ENCODE measurements at places on chromosomes 7 and 10.

GRCh38 chr10:50636618-50637579, 13.1 kb upstream of the SGMS1 start:
- DNase-seq, result no peak

- DNase-seq, result no peak
Measured at GRCh38 chr10:11677480-11677879, 64.7 kb upstream of the ECHDC3 start.

DNA sequence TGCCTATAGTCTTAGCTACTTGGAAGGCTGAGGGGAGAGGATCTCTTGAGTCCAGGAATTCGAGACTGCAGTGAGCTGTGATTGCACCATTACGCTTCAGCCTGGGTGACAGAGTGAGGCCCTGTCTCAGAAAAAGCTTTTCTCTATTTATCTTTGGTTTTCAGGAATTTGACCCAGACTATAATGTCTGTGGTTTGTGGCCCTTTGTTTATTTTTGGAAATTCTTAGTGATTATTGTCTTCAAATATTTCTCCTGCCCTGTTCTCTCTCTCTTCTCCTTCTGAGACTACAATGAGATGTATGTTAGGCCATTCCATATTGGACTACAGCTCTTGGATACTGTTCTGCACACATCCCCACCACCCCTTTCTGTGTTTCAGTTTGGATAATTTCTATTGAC, 4.7 kb downstream of the MUC12 start:
- DNase-seq, result no peak

DNA sequence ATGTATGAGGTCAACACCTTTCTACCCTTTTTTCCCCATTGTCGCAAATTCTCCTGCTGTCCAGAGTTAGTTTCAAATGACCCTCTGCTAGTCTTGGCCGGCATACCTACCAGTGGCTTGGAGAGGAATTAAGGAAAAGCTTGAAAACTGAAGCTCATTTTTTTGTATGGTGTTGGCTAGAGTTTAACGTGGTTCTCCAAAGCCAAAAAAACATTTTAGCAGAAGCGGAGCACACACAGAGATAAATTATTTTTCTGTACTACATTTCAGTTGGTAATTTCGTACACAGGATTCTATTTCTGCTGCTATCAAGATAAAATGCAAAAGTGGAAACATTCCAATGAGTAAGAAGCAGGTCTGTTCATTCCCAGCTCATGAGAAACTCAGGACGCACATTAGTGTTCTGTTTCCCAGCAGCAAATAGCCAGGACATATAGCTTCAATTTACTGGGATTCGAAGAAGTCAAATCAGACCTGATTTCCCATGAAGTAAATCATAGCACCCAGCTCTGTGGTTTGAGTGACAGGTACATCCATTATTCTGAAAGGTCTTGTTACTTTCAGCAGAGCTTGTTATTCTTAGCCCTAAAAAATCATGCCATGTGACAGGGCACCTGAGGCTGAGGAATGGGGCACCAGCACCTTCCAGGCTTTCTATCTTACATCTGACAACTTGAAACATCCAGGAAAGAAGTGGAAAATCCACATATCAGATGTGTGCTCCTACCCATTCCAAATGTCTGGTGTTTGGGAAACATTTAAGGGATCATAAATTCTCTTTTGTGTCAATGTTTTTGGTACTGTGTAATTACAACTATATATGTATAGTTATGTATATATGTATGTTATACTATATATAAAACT, 215.9 kb upstream of the C7orf33 start:
- DNase-seq, result no peak

GRCh38 chr7:2637505-2638223, 5.9 kb downstream of the TTYH3 start:
- no peak for DNase-seq

DNA sequence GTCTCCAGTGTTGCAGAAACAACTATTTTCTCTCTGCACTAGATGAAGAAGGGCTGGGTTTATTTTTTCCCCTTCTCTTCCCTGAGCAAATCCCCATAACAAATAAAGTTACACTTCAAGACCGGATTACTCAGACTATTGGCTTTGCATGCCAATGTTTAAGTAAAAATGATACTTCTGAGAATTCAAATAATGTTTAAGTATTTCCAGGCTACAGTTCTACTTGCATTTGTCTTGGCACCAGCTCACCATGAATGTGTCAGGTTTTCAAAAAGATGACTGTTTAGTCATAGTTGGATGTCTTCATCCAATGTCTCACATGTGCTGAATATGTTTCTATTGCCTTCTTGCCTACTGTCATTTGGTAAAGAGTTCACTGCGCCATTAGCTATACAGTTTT, 912.6 kb downstream of the GATA3 start:
- no peak for DNase-seq

DNA sequence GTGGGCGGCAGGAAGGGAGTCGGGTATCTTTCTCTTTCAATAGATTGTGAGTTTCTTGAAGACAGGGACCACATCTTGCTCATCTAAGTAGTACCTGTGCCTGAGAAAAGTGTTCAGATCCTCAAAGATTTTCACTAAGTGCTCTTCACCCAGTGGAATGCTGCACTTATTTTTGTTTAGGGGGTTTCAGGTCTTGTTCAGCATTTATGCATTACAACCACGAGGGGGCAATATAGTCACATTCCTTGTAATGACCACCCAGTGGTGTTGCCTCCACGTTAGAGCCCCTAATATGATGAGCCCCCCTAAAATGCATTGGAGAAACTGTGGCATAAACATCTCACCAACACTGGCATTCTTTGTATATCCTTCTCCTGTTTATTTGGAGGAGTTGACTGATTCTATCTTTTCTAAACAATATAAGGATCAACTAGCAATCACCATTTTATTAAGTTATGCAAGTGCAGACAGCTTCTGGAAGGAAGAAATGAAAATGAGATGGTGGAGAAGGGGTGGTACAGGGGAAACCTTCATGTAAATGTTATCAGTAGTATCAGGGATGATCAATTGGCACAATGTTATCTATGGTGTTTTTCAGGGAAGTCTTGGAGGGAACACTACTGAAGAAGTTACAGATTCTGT, 3.1 kb upstream of the PAPSS2 start:
- no peak for DNase-seq

- no peak for DNase-seq
Measured at GRCh38 chr7:141200191-141201108, 126.6 kb downstream of the TMEM178B start.

GRCh38 chr10:100830728-100831111, 82.0 kb upstream of the SLF2 start:
- DNase-seq, result no peak

GRCh38 chr7:39413636-39414223, 152.5 kb upstream of the YAE1 start:
- DNase-seq, result no peak

- peak; percentile 23 for DNase-seq
Measured at GRCh38 chr10:26881600-26882331, 21.0 kb upstream of the ABI1 start.

DNA sequence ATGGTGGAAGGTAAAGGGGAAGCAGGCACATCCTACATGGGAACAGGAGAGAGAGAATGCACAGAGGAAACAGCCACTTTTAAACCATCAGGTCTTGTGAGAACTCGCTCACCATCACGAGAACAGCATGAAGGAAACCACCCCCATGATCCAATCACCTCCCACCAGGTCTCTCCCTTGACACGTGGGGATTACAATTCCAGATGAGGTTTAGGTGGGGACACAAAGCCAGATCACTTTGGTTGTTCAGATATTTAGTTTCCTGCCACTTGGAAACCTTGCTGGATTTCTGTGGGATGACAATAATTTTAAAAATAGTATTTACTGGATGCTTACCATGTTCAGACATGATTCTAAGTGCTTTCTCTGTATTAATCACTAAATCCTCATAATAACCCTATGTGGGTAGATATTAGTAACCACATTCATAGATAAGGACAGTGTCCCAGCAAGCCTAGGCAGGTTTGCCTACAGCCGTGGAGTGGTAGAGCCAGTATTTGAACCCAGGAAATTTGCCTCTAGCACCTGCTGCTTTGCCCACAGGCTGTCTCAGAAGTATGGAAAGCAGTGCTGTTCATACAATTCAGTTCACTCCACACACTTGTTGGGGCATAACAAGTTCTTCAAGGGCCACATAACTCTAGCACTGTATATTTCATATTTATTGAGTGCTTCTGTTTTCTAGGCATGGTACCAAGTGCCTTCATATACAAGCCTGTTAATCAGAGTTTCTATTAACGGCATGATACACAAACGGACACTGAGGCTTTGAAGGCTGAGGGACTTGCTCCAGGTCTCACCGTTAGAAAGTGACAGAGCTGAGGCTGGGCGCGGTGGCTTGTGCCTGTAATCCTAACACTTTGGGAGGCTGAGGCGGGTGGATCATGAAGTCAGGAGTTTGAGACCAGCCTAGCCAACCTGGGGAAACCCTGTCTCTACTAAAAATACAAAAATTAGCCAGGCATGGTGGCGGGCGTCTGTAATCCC, 8.3 kb downstream of the TLL2 start:
- DNase-seq, result no peak

DNA sequence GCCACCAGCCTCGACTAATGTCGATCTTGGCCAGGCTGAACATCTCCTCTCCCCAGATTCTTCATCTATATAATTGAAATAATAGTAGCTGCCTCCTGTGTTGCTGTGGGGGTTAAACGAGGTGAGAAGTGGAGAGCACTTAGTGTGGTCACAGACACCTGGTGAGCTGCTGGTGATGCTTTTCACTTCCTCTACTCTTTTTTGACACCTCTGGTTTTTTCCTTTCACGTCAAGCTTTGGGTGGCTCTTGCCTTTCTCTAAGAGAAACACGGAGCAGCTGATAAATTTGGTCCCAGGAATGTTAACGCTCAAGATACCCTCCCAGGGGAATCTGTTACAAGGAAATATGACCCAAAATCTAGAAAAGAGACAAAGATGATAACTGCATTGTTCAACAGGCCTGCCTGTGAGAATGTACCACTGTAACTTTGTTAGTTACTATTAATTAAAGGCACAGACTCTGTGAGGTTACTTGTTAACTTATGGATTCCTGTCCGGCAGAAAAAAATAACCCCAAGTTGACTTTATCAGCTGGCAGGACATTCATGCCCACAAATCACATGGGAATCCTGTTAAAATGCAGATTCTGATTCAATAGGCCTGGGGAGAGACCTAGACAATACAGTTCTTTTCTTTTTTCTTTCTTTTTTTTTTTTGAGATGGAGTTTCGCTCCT, 9.5 kb upstream of the NPFFR1 start:
- DNase-seq, result no peak

DNA sequence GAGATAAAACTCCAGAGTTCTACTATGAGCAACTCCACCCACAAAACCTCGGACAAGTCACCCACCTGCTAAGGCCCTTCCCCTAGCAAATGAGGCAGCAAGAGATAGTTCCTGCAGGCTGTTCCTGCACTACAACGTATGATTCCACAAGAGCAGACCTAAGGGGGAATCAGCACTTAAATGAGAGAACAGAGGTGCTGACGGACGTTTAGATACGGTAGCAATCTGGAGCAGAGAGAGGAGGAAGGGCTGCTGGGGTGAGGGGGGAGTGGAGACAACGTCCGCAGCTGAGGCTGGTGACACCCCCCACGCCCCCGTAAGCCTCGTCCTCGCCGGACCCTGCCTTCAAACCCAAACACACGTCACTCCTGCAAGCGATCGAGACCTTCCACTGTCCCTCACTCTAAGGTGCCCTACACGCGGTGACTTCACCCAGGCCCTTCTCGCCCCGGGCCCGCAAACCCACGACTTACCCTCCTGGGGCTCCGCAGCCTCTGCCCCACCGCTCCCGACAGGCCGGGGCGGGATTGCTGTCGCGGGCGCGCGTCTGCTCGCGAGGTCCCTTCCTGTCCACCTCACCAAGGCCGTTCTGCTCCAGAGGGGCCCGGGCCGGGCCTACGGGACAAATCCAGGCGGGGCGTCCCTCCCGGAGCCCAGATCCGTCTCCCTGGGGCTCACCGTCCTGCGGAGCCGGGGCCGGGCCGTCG, 635 bp downstream of the ZNF12 start:
- DNase-seq, result no peak

GRCh38 chr10:71150796-71151195, 61.6 kb upstream of the UNC5B start:
- no peak for DNase-seq

DNA sequence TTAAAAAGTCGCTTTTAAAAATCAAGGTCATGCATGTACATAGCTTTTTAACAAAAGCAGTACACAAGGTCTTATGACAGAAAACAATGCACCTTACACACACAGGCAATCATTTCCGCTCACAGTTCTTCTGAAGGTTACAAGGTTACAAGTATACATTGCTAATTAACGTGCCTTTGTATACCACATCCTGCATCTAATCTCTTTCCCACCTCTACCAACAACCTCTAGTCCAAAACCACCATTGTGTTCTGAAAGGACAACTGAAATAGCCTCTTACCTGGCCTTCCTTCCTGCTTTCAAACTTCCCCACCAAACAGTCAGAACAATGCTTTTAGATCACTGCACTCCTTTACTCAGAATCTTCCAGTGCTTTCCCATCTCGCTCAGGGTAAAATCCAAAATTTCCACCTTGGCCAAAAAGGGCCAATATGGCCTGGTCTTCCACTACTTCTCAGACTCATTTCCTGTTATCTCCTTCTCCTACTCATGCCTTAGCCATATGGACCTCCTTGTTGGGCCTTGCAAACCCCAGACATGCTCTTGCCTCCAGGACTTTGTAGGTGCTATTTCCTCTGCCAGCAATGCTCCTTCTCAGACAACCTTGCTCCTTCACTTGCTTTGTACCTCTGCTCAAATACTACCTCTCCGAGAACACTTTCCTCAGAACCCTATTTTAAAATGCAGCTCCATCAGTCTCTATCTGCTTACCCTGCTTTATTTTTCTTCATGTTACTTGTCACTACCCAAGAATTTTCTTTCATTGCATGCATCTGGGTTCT, 205.4 kb downstream of the DNAJC1 start:
- DNase-seq, result no peak

- DNase-seq, result no peak
Measured at GRCh38 chr7:133932591-133932990, 194.5 kb upstream of the LRGUK start.
